ENCODE measurements at places on chromosomes 3 and 15. TPM values are rescaled to one million over a fixed set of nuclear protein-coding genes. Genes with fewer than 3 reads are reported as not detected.

LINGO1 gene
- not detected for total RNA-seq

GRCh38 chr3:46127503-46127902 is 80.6 kb downstream of the CCR1 start:
- peaks cover 22% of the 10 kb centered on the region for H3K36me3 ChIP-seq
- peaks cover 52% of the 10 kb centered on the region for H3K4me1 ChIP-seq
- H3K27me3 ChIP-seq = peaks cover 13% of the 10 kb centered on the region
- DNase-seq = no peak
- H3K4me3 ChIP-seq = no peak overlapping the region
- H3K27ac ChIP-seq = no peak overlapping the region

GRCh38 chr15:71114887-71115566 is at the start of gene THSD4:
THSD4 (plus strand) TSS chr15:71115471.
- H3K27me3 ChIP-seq = peaks cover 31% of the 10 kb centered on the region
- peak within 1 kb of the TSS; percentile 47 for H3K4me3 ChIP-seq
- no peak within 1 kb of the TSS for H3K27ac ChIP-seq

PLSCR1 gene
- total RNA-seq = 164 TPM

GRCh38 chr3:71701251-71701762 is 23.9 kb downstream of the EIF4E3 start:
- H3K36me3 ChIP-seq = peaks cover 65% of the 10 kb centered on the region
- peak overlapping the region; percentile 83 for H3K27ac ChIP-seq
- no peak for DNase-seq
- no peaks in the 10 kb centered on the region for H3K27me3 ChIP-seq

DNA sequence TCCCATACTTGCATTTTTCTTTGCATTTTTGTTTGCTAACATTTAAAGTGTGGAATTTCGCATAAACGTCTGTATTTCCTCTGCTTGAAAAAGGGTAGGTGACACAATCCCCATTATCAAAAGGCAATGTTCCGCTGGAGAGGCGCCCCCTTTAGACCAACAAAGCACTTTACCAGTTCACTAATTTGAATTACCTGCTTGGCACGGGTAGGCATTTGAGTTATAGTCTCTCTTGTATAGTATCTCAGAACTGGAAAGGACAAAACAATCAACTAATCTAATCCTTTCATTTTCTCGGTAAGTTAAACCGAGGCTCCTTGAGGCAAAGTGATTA is 775 bp upstream of the CCDC39 start:
- peak overlapping the region; percentile 79 for H3K4me3 ChIP-seq
- DNase-seq = peak; percentile 37
- peaks cover 18% of the 10 kb centered on the region for H3K4me1 ChIP-seq
- H3K27me3 ChIP-seq = peaks cover 44% of the 10 kb centered on the region
- no peak overlapping the region for H3K27ac ChIP-seq

- no peak overlapping the region for H3K4me3 ChIP-seq
- H3K27ac ChIP-seq = no peak overlapping the region
- H3K36me3 ChIP-seq = no peaks in the 10 kb centered on the region
- H3K4me1 ChIP-seq = no peaks in the 10 kb centered on the region
These were observed 264.0 kb upstream of the NSMCE3 start for GRCh38 chr15:29533647-29534046.

TMCO5A gene
- not detected for total RNA-seq

DNA sequence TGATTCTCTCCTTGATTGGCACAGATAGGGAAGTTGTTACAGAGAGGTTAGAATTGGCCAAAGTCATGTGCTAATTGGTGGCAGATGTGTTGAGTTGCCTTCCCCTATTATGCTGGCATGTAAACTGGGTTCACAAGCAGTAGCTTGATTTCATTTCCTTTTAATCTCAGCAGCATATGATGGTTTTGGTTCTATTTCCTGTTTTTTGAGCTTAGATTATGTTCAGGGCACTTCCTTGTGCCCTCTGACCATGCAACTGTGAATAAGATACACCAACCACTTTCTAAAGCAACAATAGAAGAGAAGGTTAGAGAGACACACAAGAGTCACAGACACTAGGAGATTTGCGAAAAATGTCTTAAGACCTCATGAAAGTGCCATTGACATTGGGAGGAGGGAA is 16.5 kb downstream of the HPS3 start:
- H3K27ac ChIP-seq = no peak overlapping the region
- no peak overlapping the region for H3K4me3 ChIP-seq
- H3K4me1 ChIP-seq = peaks cover 4% of the 10 kb centered on the region
- H3K27me3 ChIP-seq = no peaks in the 10 kb centered on the region
- DNase-seq = no peak
- H3K36me3 ChIP-seq = peaks cover 49% of the 10 kb centered on the region

GRCh38 chr15:26724381-26725150 is 48.3 kb downstream of the GABRB3 start:
- DNase-seq = no peak
- no peak overlapping the region for H3K4me3 ChIP-seq
- H3K36me3 ChIP-seq = no peaks in the 10 kb centered on the region
- H3K4me1 ChIP-seq = no peaks in the 10 kb centered on the region
- H3K27ac ChIP-seq = no peak overlapping the region

AP2M1 gene
- total RNA-seq = 231 TPM

DNA sequence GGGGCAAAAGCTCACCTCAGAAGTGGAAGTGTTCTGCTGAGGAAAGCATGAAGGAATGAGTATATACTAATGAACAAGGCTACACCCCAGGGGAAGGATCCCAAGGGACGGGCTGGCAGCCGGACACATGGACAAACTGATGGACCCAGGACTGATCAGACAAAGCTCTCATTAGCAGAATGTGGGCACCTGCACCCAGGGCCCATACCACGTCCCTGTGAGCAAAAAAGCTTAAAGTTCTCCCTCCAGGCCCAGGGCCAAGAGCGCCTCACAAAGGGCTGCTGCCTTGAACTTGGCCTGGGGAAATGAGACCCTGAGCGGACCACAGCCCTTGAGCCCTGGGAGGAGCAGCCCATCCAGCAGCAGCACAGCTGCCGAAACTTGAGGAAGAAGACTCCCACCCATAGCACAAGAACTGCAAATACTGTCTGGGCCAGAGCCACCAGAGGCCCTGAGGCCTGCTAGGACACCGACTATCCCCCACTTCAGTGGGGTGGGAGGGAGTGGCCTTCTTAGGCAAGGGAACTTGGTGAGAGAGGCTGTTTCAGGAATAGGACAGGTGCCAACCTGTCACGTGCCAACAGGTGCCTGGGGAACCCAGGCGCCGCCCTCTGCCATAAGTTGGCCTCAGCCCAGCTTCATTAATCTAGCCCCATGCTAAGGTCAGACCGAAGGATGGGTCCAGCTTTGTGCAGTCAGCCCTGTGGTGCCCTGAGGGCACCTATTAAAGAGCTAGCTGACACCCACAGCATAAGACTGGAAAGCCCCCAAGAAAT is 2.3 kb upstream of the GMPPB start:
- peaks cover 35% of the 10 kb centered on the region for H3K36me3 ChIP-seq
- peak overlapping the region; percentile 57 for H3K27ac ChIP-seq

CDCP1 gene
- total RNA-seq = 17.7 TPM

- H3K4me3 ChIP-seq = peak overlapping the region; percentile 5
- H3K27me3 ChIP-seq = peaks cover 11% of the 10 kb centered on the region
- H3K27ac ChIP-seq = no peak overlapping the region
- DNase-seq = peak; percentile 34
These were observed 49.9 kb downstream of the CASR start for GRCh38 chr3:122233101-122233952.

TMEM62 gene
- total RNA-seq = 20.4 TPM

- no peaks in the 10 kb centered on the region for H3K27me3 ChIP-seq
- H3K36me3 ChIP-seq = peaks cover 5% of the 10 kb centered on the region
- peaks cover 24% of the 10 kb centered on the region for H3K4me1 ChIP-seq
- H3K27ac ChIP-seq = no peak overlapping the region
- H3K4me3 ChIP-seq = no peak overlapping the region
These were observed 32.1 kb downstream of the PLCL2 start for GRCh38 chr3:16916840-16917239.

GASK1A gene
- not detected for total RNA-seq

SNX4 gene
- total RNA-seq = 36.2 TPM

GABRB3 gene
- total RNA-seq = 0.13 TPM

DNA sequence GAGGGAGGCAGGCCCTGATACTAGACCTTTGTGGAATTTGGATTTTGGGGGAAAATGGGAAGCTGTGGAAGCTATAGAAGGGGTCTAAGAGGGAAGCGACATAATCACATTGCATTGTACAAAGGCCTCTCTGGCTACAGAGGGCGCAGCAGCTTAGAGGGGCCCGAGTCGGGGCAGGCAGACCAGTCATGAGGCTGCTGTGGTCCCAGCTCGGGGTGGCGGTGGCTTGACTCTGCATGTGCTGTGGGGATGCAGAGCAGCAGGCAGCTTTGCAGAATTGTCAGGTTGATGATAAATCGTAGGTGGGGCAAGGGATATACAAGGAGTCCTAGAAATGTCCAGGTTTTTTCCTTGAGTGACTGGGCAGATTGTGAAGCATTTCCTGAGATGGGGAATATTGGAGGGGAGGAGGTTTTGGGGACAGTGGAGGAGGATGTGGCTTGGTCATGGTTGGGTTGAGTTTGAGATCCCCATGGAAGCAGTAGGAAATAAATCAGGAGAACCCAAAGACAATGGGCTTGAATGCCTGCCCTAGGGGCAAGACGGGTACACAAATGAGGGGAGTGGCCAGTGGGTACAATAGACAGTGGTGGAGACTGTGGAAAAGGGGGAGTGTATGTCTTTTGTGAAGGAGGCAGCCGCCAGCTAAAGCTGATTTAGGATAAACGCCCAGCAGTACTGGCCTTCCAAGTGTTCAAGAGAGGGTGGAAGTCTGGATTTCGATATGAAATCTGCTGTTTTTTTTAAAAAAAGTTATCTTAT is 94.1 kb downstream of the HMG20A start:
- no peak for DNase-seq
- no peaks in the 10 kb centered on the region for H3K4me1 ChIP-seq
- no peak overlapping the region for H3K4me3 ChIP-seq
- no peak overlapping the region for H3K27ac ChIP-seq

- H3K27ac ChIP-seq = no peak overlapping the region
- no peak for DNase-seq
- no peaks in the 10 kb centered on the region for H3K27me3 ChIP-seq
- peaks cover 28% of the 10 kb centered on the region for H3K36me3 ChIP-seq
These were observed 576 bp downstream of the LRRFIP2 start for GRCh38 chr3:37173806-37174205.

DNA sequence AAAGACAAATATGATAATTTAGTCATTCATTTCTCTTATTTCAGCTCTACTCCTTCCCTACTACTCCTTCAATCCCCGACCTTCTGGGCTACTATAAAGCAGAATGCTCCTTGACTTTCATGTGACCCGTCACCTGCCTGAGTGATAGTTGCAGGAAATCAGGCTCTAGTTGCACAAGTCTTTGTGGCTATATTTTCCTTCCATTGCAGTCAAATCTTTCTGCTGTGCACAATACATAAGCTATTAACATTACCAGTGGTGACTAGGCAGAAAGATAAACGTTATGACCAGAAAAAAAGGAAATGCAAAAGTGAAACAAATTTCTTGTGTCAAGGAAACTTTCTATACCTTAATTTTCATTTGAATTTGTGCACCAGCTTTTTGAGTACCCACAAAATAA is 2.3 kb downstream of the SUCNR1 start:
- no peak overlapping the region for H3K4me3 ChIP-seq
- peaks cover 27% of the 10 kb centered on the region for H3K4me1 ChIP-seq
- no peak overlapping the region for H3K27ac ChIP-seq
- H3K27me3 ChIP-seq = no peaks in the 10 kb centered on the region
- H3K36me3 ChIP-seq = no peaks in the 10 kb centered on the region

SLCO2A1 gene
- total RNA-seq = not detected

Measured in activated CD8-positive, alpha-beta T cell treated with anti-CD3 and anti-CD28 coated beads, Interleukin-2, amount 10 ng/mL, durations not matched to agents 7 days and 5 days (primary cell).